Brain (organoid and tissue), 16 donors: ENCODE measurements at places on chromosomes 4 and X.
A peak's percentile ranks its signal among the peaks of the same experiment; 100 is the strongest.

- no peak for DNase-seq
Measured at GRCh38 chrX:103742339-103742738, 31.6 kb downstream of the TMEM31 start.

DNA sequence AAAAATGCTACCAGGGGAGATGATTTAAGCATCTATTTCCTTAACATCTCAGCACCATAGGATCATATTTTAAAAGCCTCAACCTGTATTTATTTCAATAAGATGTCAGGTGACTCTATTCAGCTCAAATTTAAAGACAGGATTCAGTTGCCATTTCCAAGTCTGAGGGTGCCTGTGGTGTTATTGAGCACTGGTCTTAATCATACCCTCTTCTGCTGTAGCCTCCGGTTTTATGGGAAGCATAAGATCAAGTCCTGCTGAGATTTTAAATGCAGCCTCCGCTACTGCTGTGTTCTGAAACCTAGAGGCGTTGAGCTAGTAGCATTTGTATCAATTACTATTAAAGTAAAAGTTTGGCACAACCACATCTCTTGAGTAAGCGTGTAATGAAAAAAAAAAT is 185.7 kb upstream of the NWD2 start:
- DNase-seq: peak; percentile 39

GRCh38 chr4:155548173-155548572 is 118.5 kb upstream of the GUCY1A1 start:
- no peak for DNase-seq

DNA sequence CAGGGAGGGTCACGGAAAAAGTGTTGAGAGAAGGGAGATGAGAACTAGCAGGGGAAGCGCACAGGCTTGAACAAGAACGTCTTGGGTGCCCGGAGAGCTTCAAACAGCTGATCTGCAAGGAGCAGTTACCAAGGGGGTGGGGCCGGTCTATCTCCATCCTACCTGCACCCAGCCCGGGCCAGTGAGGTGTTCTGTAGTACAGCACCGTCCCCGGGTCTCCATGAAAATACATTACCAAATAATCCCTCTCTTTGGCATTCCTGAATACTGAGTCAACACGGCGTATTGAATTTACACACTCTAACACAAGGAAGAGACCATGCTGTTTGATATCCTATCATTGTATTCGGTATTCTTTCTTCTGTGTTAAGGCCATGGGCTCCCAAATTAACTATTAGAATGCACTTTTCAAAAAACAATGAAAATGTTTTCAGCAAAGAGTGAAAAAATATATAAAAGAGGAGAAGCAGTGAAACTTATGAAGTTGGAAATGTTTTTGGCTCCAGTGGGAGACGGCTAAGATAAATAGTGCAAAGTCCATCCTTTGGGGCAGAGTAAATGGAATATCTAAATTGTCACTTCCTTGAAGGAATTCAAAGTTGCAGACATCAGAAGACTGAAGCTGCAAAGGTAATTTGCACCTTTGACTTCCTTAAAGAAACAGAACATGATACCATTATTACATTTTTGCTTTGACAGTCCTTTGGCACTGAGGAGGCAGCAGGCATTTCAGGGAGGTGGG is 90.3 kb downstream of the DHRSX start:
- DNase-seq: no peak

DNA sequence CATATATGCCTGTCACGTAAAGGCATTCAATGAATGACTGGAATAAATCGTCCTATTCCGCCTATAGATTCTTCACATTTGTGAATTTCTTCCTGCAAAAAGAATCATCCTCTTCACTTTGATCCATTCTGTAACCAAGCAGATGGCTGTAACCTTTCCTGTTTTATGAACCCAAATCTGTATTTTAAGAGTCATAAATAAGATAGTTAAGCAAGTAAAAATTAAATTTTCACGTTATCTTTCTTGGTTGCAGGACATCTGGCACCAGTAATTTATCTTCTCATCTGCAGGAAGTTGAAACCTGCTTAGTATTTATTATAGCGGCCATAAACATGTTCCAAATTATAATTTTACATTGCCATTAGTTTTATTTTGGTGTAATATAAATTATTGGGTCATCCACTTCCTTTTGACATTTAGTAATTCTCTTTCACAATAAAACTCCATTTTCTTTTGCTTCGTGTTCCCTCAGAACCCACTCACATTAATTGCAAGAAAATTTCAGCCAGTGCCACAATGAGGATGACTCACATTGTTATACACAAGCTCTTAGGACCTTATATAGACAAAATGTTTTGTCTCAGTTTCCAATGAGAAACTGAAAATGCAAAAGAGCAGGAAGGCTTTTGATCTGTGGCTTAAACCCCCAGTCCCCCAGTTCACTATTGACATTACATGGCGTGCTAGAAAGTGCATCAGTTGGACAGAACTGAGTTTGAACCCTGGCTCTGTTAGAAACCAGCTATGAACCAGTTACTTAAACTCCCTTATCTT is 51.1 kb downstream of the TMEM156 start:
- DNase-seq: no peak

- DNase-seq: no peak
Measured at GRCh38 chr4:10715135-10715534, 30.6 kb upstream of the CLNK start.

DNA sequence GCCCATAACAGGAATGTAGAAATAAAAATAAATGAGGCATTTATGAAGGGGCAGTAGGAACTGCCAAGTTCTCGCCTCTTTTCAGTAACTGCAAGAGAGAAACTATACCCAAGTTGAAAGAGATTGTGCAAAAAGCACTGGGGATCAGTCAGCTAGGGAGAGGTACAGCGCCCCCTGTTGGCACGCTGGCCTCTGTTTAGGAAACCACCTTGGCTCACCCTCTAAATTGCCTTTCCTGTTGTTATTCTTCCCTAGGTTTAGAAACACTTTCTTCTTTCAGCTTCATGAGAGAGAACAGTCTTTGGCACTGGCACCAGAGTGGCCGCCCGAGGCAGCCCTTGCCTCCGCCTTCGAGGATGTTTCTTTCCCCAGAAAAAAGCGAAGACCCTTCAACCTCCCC is 348.5 kb downstream of the MID1IP1 start:
- DNase-seq: peak; percentile 80

GRCh38 chrX:102154900-102155805 is 624 bp downstream of the BEX5 start:
- peak; percentile 72 for DNase-seq

- no peak for DNase-seq
Measured at GRCh38 chr4:137812258-137812657, 280.0 kb upstream of the PCDH18 start.

DNA sequence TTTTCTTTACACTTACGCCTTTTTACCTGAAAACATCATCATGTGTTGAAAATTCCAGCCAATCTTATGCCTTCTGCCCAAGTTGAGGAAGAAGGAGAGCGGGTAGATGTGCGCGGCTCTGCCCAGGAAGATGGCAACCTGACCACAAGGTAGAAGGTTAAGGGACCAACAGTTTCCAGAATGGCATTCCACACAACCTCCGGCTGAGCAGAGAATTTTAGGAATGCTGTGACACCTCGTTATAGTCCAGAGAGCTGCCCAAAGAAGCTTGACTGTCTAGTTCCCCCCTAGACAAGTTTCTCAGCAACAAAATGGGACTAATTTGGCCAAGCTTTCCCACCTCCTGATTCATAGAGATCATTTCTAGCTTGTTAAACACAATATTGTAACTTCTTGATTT is 75.1 kb downstream of the CHST7 start:
- DNase-seq: no peak

- peak; percentile 81 for DNase-seq
Measured at GRCh38 chr4:154276496-154276895, 215.1 kb downstream of the DCHS2 start.

GRCh38 chrX:9902656-9903055 is 64.5 kb upstream of the CLDN34 start:
- DNase-seq: peak; percentile 66

- no peak for DNase-seq
Measured at GRCh38 chr4:2427383-2428334, 8.9 kb downstream of the CFAP99 start.

- no peak for DNase-seq
Measured at GRCh38 chrX:119087121-119087520, 14.3 kb downstream of the CT47C1 start.

GRCh38 chr4:3304831-3305609 is 12.2 kb downstream of the RGS12 start:
- DNase-seq: peak; percentile 63

DNA sequence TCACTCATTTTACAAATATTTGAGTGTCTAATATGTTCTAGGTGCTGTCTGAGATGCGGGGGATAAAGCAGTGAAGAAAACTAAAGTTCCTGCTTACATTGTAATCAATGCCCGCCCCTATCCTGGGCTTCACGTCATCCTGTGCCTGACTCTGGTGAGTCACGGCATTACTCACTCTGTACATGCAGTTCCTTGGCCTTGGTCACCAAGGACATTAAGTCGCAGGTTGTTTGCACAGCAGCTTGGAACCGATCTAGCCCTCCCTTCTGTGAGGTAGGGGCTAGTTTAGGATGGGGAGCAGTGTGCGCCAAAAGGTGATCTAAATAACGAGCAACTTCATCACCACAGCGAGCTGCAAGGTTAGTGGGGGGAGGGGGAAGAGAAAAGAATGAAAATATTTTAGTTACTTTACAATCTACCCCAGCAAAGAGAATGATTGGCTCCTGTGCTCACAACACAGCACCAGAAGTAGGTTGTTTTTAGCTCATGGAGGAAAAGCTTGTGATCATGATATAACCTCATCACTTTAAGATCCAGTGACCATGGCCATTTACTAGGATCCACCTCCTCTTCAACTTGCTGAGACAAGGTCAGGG is 48.0 kb upstream of the HDAC8 start:
- DNase-seq: no peak

DNA sequence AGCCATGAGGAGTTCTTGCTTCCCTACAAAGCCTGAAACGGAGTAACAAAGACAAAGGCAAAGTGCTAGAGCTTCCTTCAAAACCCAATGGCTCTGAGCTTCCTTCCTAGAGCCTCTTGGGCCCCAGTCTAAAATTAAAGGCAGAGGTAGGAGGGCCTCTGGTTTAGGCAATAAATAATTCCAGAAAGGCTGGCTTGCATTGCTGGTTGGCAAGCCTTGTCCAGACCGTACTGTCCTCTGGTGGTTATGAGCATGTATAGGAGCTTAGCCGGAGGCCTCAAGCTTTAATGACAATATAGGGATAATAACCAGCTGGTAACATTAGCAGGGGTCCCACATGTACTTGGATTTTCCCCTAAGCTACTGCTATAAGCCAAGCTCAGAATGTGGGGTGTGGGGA is 237.3 kb downstream of the AR start:
- DNase-seq: no peak

DNA sequence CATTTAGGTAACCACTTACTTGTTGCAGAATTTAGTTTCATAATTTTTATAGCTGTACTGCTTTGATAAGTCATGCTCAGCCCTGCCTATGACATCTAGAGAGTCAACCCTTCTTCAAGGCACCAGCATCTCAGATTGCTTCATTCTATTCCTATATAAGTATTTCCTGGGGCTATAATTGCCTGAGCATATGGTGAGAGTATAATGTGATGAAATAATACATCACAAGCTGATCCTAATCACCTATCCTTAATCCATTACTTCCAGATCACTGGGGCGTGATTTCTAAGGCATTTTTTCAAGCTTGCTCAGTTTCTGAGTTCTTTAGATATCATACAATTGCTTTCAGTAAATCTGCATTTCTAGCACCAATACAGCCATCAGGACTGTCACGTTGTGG is 200.0 kb upstream of the NPY2R start:
- no peak for DNase-seq

DNA sequence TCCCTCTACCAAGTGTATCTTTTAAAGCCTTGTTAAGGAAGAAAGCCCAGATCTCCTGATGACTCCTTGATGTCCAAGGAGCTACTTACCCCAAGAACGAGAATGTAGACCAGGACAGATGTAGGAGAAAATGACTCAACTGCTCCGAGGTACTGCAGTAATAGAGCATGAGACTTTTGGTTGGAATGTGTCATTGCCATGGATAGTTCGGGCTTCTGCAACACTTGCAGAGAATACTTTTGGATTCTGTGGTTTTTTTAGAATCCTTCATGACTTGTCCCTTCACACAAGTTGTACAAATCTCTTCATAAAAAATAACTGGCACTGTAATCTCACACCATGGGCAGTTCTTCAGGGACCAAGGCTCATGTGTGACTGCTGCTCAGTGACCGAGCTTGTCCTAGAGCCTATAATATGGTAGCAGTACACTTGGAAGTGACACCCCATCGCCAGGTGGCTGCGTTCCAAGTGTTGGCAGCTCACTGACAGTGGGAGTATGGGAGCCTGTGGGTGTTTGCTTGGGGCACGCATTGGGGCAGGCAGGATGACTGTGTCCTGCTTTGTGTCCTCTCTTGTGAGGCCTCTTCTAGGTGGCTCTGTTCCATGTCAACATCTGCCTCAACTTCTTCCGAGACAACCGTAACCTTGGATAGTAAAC is 87.9 kb upstream of the WDR1 start:
- DNase-seq: no peak

GRCh38 chr4:112341033-112341432 is 43.9 kb downstream of the ALPK1 start:
- DNase-seq: peak; percentile 43

GRCh38 chrX:112636951-112637581 is 42.7 kb downstream of the LHFPL1 start:
- DNase-seq: peak; percentile 35

GRCh38 chrX:119996069-119996468 is 52.5 kb upstream of the NKAP start:
- DNase-seq: no peak

DNA sequence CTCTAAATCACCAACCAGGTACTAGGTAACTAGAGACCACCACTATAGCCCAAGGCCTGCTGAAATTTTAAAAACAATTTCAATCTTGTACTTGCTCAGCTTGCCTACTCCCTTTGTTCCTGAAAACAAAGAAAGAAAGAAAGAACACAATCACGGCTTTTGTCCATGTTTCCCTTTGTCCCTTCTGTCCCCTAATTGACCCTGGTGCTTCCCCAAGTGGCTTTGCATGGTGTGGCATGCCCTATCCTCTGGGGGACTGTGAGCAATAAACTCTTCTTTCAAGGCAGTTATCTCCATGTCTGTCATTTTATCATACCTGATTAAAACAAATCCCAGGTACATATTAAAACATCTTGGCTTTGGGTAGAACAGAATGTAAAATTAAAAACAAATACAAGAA is 94.8 kb downstream of the ARSJ start:
- DNase-seq: no peak

DNA sequence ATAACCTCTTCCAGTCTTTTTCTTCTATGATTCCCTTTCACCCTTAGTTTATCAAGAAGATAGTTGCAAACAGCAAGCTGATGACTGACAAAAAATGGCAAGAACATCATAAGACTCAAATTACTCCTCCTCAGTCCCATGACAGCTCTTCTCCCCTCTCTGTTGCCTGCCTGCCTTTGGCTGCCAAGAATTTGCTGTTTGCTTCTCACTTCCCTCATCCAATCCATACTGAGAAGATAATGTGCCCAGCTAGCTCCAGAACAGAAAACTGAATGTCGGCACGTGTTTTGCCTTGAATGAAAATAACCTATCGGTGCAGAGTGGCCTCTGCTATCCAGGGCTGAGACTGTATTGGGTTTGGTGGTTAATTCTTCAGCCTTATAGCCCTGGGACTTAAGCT is 192.1 kb downstream of the PPARGC1A start:
- peak; percentile 89 for DNase-seq
